ENCODE measurements at places on chromosomes 5 and 9.

DNA sequence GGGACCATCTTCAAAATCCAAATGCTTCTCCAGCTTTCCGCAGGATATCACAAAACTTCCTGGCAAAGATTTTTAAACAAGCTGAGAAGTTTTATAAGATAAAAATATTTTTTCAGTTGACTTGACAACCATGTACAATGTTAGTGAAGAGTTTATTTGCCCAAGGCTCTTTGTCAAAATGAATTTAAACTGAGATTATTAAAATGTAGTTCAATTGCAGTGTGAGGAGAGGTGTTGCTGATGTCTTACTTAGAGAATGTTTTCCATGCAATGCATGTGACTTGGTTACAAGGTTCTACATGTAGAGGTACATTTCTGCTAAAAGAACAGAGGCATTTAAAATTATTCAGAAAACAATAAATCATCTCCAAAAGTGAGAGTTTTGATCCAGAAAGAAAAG, 131.4 kb upstream of the MINAR2 start:
- DNase-seq: no peak

- no peak for DNase-seq
Measured at GRCh38 chr5:11355491-11355890, 548.8 kb downstream of the CTNND2 start.

DNA sequence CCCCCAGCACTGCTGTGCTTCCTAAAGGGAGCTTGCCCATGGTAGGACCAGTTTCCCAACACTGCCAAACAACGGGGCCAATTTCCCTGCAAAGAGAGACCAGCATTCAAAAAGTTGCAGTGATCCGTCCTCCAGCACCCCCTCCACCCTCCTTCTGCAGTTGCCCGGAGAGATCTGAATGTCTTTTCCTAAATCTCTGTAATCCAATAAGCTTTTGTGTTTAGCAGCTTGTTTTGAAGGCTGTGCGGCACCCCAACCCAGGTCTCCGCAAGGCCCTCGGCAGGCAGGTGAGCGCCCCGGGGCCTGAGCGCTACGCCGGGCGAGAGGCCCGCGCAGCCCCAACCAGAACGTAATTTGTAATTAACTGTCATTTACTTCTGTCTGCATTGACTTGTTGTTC, 366.9 kb upstream of the IRX2 start:
- no peak for DNase-seq

DNA sequence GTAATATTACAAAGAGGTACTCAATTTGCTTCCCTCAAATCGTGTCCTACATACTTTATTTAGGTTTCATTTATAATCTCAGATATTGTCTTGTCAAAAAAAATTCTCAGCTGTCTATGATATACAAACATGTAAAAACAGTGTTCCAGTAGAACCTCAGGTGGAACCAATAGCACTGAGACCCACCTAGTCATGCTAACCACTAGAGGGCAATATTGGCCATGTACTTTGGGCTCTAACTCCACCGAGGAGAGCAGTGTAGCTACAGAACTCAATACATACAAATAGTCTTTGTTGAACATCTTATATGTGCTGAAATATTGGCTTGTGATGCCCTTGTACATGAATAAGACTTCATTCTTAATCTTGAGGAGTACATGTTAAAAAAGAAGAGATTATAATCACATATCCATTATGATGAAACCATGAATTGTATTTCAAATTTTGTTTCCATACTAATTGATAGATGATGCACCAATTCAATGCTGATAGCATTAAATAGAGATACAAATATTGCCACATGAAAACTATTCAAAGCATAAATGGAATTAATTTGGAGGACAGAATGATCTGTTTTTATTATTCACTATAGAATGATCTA, 71.2 kb upstream of the CNTLN start:
- no peak for DNase-seq

- peak; percentile 71 for DNase-seq
Measured at GRCh38 chr5:181187500-181188213, 17.3 kb downstream of the TRIM7 start.

DNA sequence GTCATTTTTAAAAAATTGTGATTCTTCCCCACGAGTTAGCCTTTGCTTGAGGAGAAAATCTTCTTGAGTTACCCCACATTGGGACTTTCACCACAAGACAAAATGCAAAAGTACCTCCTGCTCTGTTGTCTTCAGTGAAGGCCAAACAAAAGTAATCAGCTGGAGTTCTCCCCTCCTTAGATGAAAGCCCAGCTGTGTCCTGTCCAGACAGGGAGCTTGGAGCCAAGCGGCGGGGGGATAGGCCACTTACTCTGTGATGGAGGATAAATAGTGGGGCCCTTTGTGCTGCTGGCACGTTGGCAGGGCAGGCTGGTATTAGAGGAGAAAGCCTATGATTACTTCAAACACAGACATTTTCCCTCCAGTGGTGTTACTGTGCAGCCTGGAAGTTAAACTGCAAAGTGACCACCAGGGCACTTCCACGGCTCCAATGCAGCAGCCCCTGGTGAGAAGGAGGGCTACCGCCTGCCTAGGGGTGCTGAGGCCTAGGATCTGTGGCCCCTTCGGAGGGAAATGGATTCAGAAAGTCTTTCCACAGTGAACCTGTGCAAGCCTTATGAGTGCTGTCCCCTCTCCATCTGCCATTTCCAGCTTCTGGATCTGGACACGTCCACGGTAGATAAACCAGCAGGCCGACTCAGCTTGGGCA, 155.0 kb downstream of the TMEM167A start:
- DNase-seq: no peak

- no peak for DNase-seq
Measured at GRCh38 chr5:157050050-157050449, 8.9 kb downstream of the HAVCR1 start.

- no peak for DNase-seq
Measured at GRCh38 chr9:116323012-116323411, 169.4 kb downstream of the PAPPA start.

GRCh38 chr9:80954521-80954920, 734.8 kb downstream of the TLE1 start:
- DNase-seq: no peak

DNA sequence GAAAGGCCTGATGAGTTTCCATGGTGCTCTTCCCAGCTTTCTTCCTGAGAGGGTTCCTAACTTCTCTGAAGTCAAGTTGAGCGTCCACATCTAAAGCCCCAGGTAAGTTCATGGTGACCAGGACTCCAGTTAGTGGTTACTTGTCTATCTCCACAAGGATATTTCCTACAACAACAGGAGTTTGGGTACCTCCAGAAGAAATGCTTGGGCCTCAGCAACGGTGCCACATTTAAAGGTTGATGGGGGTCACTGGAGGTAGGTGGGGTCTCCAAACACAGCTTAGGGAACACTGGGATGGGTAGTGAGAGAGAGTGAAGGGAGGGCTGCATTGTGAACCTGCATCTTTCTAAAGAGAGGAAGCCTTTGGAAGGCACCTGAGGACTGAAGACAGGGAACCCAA, 123.4 kb downstream of the BOD1 start:
- no peak for DNase-seq

Measured in activated CD4-positive, alpha-beta T cell treated with anti-CD3 and anti-CD28 coated beads for 24 hours (primary cell).